Common myeloid progenitor, CD34-positive (primary cell): ENCODE measurements at places on chromosomes 1 and 21.
A peak's percentile ranks its signal among the peaks of the same experiment; 100 is the strongest.

DNA sequence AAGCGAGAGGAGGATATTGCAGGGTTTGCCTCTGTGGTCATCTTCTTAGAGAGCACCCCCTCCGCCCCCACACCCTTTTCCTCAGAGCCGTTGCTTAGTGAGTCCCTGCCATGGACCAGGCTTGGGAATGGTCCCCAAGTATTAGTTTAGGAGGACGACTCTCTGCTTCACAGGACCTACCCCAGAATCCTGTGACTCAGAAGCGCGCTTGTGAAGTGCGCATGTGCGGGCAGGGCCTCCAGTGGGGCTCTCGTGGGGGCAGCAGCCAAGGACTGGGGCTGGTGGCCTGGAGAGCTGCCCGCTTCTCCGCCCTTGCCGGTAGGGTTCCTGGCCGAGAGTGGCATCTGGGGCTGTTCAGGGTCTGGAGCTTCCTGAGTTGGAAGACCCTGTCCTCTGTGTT is 37.3 kb upstream of the HMGN1 start:
- no peak for DNase-seq

GRCh38 chr1:97196825-97197516 is 475.4 kb downstream of the PTBP2 start:
- DNase-seq, result no peak

GRCh38 chr21:31290765-31291164 is 53.3 kb downstream of the TIAM1 start:
- no peak for DNase-seq

- no peak for DNase-seq
These were observed 24.3 kb downstream of the CA6 start for GRCh38 chr1:8969937-8970336.

GRCh38 chr1:200850554-200850953 is 22.2 kb upstream of the GPR25 start:
- DNase-seq, result no peak

DNA sequence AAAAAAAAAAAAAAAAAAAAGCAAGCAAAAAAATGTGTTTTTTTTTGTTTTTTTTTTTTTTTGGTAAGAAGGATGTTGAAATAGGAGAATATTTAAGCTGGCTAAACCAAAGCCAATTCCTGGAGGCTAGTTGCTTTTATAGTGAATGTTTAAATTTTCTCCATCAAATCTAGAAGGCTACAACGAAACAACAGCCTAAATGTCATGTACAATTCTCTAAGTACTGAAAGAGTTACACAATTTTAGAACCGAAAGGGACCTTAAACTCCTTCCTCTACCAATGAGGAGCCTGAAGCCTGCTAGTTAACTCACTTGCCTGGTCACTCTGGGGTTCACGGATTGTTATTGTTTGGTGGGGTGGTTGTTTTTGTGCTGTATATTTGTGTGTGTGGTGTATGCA is 3.5 kb downstream of the WLS start:
- peak; percentile 8 for DNase-seq

DNA sequence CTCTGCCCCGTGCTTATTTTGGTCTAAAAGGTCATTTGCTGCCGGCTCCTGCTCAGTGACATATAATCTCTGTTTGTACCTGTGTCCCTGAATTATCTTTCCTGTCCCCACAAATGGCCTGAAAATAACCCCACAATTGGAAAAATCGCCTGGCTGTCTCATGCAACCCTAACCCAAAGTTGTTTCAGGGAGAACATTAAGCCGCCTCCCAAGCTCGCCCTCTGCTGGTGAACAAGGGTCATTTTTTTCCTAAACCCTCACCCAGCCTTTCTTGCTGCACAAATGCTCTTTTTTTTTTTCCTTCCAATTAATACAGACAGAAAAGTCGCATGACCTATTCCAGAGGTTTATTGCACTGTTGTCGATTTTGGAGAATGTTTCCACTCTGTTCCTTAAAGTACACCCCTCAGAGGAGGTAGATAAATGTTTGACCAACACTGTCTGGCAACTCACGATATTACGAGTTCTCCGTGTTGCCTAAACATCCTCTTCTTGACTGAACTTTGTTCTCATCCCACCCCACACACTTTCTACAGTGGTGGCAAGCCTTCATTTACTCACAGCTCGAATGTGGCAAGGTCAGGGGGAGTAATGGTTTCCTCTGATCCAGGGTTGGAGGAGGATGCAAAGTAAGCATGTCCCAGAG is 148.7 kb downstream of the ZZZ3 start:
- DNase-seq, result peak; percentile 78

GRCh38 chr1:172906778-172907592 is 143.8 kb downstream of the TNFSF18 start:
- peak; percentile 97 for DNase-seq

- DNase-seq, result no peak
These were observed 62.3 kb downstream of the PRKACB start for GRCh38 chr1:84206375-84206774.

- DNase-seq, result no peak
These were observed 181.6 kb upstream of the ADGRL2 start for GRCh38 chr1:81619156-81619555.

DNA sequence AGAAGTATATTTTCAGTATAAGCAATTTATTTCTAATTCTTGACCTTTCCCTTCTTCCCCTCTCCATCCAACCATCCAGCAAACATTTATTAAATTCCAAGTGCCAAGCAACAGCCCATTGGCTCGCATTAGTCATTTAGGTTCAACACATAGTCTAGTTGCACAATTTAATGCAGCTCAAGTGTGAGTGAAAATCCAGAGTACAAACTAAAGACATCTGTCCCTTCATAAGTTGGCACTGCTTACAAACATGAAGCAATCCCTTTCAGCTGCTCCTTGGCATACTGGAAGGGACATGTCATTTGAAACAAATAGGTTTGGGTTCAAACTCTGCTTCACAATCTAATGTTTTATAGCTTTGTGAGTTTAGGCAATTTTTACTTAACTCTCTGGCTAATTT is 10.7 kb downstream of the CASQ2 start:
- DNase-seq, result no peak

GRCh38 chr1:53089478-53090226 is 27.6 kb downstream of the PODN start:
- DNase-seq, result no peak

DNA sequence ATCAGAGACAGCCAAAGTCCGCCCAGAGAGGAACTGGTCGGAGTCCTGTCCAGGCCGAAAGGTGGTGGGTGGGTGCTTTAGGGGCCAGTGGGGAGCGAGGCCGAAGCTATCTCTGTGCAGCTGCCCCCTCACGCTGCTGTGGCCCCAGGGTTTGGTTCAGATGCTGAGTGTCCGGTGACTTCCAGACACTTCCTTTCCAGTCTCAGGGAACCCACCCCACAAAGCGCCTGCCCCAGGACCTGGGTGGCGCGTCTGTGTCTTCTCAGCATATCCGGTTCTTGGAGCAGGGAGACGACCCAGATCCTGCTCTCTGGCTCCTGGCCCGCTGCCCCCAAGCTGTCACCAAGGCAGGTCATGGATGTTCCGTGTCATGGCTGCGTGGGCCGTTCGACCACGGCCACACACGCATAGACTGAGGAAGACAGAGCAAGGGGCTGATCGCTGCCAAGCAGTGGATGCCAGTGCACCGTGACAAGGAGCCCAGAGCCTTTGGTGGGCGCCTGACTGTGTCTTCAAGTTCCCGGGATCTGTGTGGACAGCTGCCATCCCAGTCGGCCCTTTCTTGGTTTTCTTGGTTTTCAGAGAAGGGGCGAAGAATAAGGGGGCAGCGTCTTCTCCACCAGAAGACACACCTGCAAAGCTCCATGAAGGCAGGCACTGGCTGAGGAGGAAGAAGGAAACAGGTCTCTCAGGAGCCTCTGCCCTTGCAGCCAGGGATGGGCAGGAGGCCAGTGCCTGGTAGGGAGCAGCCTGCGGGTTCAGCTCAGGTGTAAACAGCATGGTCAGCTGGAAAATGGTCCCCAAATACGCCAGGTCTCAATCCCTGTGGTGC is 22.9 kb upstream of the COL18A1 start:
- DNase-seq, result no peak

DNA sequence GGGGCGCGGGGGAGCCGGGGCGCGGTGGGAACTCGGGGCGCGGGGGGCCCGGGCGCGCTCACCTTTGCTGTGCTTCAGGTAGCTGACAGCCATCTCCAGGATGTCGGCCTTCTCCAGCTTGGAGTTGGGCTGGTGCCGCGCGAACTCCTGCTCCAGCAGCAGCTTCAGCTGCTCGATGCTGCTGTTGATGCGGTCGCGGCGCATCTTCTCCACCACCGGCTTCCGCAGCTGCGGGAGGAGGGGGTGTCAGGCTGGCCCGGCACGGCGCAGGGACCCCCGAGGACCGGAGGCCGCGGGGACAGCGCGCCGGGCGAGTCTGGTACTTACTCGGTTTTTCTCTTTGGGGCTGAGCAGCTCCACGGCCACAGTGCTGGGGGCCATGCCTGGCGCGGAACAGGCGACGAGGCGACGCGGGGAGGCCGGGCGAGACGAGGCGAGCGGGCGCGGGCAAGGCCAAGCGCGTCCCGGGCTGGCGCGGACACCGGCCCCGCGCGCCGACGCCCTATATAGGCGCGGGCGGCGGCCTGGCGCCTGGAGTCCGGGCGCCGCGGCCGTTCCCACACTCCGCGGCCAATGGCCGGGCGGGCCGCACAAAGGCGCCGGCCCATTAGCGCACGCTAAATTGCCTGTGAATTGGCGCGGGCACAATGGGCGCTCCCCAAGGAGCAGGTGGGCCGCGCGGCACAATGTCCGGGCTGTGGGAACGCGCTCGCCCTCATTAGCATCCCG is at the start of gene HES5:
HES5 (minus strand) TSS at position 480 of the 729 bp plus-strand sequence; CDS start at position 381, 99 bp downstream.
- DNase-seq, result peak; percentile 29

DNA sequence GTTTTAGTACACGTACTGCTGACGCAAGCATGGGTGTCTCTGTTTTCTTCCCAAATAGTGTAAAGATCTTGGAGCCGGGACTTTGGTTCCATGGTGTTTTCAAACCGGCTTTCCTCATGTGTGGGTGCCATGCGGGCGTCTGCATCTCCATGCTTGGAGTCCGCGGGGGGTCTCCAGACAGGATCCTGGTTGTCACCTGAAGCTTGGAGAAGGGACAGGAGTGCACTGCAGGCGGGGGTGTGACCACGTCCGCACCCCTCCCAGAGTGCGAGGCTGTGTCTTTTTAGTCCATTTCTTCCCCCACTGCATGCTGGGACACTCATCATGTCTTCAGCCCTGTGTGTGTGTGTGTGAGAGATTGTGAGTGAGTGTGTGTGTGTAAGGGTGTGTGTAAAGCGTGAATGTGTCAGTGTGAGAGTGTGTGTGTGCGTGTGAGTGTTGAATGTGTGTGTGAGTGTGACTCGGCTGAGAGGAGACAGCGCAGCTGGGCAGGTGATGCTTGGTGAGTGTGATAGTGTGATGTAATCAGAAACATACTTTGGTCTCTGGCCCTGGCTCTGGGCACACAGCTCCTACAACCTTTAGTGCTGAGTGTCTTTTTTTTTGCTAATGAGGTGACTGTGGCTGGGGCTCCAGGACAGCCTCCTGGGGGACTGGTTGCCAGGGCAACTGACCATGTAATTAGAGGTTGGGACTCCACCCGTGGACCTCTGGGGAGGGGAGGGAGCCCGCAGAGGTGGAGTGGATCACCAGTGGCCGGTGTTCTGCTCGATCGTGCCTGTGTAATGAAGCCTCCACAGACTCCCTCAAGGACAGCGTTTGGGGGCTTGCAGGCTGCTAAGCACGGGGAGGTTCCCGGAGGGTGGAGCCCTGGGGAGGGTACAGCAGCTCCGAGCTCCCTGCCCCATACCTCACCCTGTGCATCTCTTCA is 55.1 kb downstream of the AGPAT3 start:
- no peak for DNase-seq

- DNase-seq, result no peak
These were observed 6.5 kb upstream of the IL6R start for GRCh38 chr1:154398678-154399077.

- no peak for DNase-seq
These were observed 151.4 kb downstream of the TGFB2 start for GRCh38 chr1:218496561-218496960.
